ENCODE measurements at places on chromosomes 12 and 14.

DNA sequence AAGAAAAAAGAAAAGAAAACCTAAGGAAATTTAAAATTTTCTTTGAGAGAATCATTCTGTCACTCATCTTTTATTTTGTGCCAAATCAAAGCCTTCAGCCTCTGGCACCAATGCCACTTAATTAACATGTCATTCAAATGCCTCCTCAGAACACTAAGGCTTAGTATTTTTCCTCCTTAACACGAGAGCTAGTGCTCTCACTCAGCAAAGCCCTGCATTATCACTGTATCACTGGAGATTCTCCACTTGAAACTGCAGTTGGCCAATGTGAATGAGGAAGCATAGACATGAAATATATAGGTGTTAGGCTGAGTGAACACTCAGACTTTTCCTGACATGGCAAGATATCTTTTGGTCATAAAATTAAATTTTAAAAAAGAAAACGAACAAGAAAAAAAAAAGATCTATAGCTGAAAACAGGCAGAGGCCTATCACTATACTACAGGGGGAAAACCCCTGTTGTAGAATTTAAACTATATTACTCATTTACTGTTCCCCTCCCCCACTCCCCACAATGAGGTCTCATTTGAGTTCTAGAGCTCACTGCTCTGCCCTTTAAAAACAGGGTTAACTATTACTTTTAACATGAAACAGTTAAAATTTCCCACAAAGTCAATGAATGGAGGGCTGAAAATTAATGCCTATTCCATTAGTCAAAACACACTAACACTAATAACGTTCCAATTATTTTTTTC is 5.1 kb downstream of the MBIP start:
- no peak for DNase-seq

DNA sequence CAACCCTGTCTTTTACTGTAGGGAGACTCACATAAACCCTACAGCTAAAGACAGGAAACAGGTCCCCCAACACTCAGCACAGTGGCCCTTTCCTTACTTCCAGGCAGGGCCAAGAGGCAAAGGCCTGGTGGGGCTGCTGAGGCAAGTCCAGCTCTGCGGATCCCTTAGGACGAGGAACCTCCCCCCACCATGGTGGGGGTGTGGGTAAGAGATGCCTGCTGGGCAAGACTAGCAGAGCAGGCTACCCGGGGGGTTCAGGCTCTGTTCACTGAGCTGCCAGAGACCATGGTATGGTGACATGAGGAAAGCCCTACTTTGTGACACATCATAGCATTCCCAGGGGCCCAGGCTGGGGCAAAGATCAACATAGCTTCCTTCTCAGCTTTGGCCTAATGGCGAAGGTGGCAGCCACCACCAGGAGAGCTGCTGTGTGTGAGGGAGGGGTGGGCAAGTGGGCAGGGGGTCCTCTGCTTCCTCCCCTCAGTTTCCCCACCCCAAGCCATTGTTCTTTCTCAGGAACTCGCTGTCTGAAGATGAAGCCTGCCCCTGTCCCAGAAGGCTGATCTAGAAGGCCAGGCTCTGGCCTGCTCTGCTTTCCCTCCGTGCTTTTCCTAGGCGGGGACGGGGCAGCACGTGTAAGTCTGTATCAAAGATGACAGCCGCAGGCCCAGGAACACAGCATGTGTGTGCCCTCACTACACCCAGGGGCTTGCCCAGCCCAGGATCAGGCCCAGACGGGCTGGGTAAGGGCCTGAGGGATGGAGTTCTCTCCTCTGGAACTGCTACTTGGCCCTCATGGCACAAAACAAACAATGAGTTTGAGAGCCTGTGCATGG is 10.1 kb upstream of the TINF2 start:
- DNase-seq, result no peak

DNA sequence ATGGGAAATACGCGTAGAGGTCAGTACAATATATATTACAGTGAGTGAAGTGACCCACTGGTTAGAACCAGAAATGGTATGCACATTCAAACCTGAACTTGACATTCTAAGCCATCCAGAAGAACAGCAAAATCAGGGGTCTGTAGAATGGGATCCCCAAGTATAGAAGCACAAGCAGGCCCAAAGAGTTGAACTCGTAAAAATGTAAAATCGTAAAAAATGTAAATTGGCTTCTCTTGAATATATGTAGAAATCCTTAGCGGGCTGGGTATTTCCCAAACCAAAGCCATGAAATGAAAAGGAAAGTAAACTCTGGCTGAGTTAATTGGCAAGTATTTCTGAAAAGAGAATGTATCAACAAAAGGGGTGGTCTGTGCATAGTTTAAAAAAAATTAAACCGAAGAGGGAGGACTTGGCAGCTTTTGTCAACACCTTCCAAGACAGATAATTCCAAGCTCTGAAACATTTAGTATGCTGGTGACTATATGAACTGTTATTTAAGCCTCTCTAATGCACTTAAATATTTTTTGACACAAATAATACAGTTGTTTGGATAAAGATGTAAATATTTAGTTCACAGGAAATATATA is 1505.6 kb upstream of the FLRT2 start:
- DNase-seq, result no peak

- DNase-seq, result no peak
These were observed 10.8 kb upstream of the ACTR6 start for GRCh38 chr12:100189636-100190394.

DNA sequence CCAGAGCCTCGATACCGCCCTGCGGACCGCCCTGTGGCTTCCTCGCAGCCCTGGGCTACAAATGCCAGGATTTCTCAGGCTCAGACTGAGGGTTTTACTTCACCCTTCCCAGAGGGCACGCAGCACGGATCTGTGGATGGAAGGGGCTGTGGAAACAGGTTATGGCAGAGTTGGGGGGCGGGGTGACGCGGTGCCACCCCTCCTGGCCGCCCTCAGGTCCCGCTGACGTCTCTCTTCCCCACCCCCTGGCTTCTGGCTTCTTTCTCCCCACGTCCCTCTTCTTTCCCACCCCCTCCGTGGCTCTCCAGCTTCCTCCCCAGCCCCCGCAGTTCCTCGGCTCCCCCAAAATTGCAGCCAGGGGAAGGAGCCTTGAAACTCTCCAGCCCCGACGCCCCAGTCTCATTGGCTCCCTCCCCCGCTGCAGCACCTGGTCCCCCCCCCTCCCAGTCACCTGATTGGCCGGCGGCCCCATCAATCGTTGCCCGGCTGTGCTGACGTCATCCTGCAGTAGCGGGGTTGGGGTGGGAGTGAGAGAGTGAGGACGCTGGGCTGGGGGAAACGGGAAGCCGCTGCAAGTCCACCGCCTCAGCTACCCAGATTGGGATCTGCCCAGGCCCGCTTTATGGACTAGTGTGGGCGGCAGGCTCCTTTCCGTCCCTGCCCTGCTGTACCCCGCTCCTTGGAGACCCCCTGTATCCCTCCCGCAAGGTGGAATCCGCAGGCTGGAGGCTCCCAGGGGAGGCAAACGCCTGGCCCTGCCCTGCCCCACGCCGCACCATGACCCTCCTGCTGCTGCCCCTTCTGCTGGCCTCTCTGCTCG is at the start of gene CLSTN3:
TSS of gene CLSTN3 (plus strand) at position 500 of the 820 bp plus-strand sequence. CDS start at position 778, 278 bp downstream.
- DNase-seq, result peak; percentile 78

DNA sequence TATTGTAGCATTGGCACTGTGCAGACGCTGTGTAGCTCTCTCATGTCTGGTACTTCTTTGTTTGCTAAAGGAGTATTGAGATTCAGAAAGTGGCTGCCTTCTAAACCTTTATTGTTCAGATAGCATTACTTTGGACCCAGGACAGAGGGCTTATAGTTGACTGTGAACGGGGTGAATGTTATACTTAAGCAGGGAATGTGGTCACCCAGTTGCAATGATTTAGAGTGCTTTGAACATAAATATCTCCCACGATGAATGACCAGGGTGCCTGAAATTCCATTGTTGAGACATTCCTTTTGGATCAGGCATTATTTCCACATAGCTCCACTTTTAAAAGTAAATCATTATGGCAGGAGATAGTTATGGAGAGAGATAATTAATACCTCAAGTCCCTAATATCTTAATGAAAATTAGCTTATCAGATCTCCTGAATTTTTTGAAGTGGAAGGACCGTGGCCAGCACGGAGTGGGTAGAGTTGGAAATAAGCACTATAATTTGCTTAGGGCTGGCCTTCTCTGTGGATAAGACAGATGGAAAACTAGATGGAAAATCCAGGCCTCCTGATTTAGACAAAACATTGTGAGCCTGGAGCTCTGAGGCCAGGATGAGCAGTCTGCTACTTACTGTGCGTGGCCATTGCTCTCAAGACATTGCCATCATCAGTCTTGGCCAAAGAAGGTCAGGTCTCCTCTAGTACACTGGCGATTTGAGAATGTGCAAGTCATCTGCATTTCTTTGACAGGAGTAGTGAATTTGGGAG is 114.5 kb downstream of the ETV6 start:
- no peak for DNase-seq

DNA sequence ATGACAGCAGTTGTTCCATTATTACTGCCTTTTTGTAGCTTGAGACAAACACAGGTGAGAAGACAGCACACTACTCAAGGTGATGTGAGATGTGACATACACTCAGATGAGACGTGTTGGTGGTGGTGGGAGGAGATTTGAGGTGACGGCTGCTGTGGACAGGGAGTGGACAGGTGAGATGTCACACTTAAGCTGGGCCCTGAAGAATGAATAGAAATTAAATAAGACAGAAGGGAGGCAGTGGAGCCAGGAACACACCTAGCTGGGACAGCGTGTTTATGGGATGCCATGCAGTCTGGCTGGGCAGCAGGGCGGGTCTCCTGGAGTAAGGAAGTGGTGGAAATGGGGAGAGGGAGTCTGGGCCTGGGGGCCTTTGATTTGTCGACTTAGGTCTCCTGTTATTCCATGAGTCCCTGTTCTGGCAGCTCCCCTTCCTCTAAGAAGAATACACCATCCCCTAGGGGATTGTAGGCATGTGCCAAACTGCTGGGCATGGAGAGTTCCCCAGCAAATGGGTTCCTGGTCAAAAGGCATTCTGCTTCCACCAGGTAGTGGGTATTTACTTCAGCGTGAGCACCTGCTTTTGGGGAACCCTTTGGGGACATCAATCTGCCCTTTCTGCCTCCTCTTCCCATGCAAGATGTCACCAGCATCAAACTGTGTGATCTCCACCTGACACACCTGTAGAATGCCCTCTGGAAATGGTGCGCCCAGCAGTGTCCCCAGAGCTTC is 71.2 kb upstream of the ESRRB start:
- DNase-seq, result no peak

- no peak for DNase-seq
These were observed 21.3 kb downstream of the GCH1 start for GRCh38 chr14:54881235-54881760.
